ENCODE measurements at places on chromosomes 11 and 22.

DNA sequence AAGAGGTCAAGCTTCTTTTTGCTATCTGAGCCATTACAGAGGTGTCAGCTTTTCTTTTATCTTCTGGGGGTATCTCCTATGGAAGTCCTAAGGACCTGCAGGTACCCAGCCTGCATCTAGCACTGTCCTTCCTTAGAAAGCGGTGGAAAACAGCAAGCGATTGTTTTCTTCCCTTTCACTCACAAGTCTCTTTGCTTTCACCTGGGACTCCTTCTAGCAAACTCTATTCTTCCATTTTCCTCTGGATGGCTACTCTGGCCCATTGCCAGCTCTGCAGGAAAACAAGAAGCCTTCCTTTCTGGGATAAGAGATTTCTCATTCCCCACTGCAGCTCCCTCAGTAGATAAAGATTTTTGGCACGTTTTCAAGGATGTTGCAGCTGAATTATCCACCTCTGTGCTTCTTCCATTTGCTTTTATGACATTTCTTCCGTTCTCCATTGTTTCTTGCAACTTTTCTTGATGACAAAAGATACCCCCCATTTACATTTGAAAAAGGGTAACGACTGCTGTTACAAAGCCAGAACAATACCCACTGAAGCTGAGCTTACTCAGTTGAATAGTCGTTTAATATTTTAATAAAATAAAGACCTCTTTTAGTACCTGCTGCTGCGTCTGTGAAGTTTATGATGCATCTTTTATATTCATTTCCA lies 40.2 kb upstream of the BDNF start:
- no peak for DNase-seq

GRCh38 chr11:58497951-58498350 lies 10.0 kb downstream of the OR5B21 start:
- no peak for DNase-seq

- no peak for DNase-seq
These were observed 188.4 kb upstream of the API5 start for GRCh38 chr11:43123443-43123842.

- DNase-seq = no peak
These were observed 13.9 kb upstream of the PNPLA3 start for GRCh38 chr22:43909708-43910107.

DNA sequence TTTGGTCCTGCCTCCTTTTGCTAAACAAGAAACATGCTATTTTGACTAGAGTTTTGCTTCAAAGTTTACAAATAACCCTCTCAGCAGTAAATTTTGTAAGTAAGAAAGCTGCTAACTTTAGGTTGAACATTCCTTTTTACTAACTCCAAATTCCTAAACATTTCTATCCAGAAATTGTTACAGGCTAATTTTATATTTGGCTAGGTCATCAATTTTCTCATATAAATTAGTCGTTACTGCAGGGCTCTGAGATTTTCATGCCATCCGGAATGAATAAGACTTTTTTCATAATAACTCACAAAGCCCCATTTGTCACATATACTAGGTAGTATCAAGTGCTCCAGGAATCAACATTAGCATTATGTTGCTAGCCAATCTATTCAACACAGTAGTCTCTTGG lies 143.1 kb downstream of the METTL15 start:
- DNase-seq = no peak

- no peak for DNase-seq
These were observed 90.7 kb downstream of the MORC2 start for GRCh38 chr22:30877662-30878515.

GRCh38 chr11:69065147-69065710 lies 16.5 kb downstream of the TPCN2 start:
- no peak for DNase-seq

- DNase-seq = no peak
These were observed 300.2 kb downstream of the LARGE1 start for GRCh38 chr22:33620085-33620484.
